ENCODE measurements at places on chromosomes 16 and 17.

DNA sequence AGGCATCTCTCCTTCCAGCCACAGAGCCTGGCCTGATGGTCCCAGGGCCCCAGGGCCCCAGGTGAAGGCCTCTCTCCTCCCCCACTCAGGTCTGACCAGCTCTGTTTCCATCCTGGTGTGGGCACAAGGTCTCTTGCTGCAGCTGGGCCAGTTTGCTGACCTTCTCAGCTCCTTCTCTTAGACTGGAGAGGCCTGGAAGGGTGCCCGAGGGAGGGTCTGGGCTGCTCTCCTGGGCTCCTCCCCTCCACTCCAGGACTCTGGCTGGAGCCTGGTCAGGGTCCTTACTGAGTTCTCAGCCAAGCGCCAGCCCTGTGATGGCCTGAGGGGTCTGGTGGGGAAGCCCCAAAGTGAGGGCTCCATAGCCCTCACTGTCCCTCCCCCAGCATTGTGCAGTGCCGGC lies 12.4 kb downstream of the SOCS3 start:
- DNase-seq = no peak

- DNase-seq = no peak
Measured at GRCh38 chr17:8685381-8685780, 54.9 kb upstream of the MYH10 start.

DNA sequence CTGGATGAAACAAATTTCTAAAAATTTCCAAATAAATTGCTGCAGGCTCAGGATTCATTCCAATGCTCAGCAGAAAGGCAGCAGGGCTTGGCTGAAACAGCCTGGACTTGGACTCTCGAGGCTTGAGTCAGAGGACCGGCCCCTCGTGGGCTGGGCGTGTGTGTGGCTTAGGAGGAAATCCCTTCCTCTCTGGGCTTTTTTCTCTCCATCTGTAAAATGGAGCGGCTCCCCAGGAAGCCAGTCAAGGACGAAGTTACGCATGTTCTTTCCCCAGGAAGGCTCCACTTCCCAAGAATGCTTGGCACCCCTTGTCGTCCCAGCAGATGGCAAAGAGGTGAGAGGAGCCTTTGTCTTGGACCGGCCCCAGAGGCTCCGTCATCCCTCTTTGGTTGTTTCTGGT lies 13.5 kb downstream of the SLC46A1 start:
- no peak for DNase-seq

GRCh38 chr16:65919986-65920376 lies 446.5 kb upstream of the CDH5 start:
- no peak for DNase-seq

DNA sequence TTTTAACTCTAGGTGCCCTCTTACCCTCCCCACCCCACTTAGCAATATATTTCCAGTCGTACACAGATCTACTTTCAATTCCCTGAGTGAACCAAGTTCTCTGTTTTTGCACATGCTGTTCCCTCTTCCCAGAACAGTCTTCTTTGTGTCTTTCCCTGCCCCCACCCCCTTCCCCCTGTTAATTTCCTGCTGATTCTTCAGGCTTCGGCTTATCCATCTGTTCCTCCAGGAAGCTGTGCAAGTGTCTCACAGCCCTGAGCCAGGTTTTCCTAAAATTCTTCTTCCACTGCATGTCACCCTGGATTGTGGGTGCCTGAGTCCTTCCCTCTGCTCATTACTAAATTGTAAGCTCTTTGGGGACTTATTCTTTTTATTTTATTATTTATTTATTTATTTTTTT lies 12.4 kb upstream of the SPOP start:
- DNase-seq = no peak

GRCh38 chr16:3317315-3317999 lies 12.2 kb downstream of the ZNF75A start:
- DNase-seq = peak; percentile 10

- DNase-seq = no peak
Measured at GRCh38 chr16:89550421-89551007, 10.0 kb upstream of the RPL13 start.

GRCh38 chr16:20598832-20599469 lies 22.8 kb upstream of the ACSM2B start:
- no peak for DNase-seq

- peak; percentile 73 for DNase-seq
Measured at GRCh38 chr17:78759203-78759968, 22.7 kb downstream of the CYTH1 start.

GRCh38 chr16:71384073-71384724 lies 25.7 kb downstream of the CALB2 start:
- DNase-seq = no peak
